ENCODE measurements at places on chromosomes 12 and 14.

- no peak for DNase-seq
Measured at GRCh38 chr12:54935235-54935951, 49.2 kb downstream of the TESPA1 start.

GRCh38 chr14:24630872-24631477 lies 3.0 kb downstream of the GZMB start:
- DNase-seq = no peak

GRCh38 chr12:5012337-5012736 lies 31.3 kb upstream of the KCNA5 start:
- DNase-seq = no peak

- DNase-seq = no peak
Measured at GRCh38 chr12:48000878-48001504, 3.3 kb downstream of the COL2A1 start.

- peak; percentile 74 for DNase-seq
Measured at GRCh38 chr14:100844082-100844408, 18.1 kb downstream of the MEG3 start.

DNA sequence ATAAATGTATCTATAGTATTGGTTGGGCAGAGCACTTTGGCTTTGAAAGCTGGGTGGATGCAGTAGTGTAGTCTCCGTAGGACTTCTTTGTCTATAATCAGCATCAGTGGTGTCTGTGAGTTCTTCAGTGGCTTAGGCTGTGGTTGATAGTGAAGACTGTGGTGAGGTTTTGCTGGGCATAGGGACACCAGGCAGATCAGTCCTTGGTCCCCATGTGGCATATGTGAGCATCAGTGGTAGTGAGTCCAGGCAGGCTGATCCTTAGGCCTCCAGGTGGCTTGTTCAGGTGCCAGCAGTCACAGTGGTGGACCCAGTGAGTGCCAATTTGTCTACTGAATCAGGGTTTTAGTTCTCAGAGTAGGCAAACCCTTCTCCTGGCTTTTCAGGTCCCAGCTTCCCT lies 70.4 kb downstream of the CAND1 start:
- DNase-seq = no peak

Measured in DND-41 (cell line).